ENCODE measurements at places on chromosomes 6 and 20.
A peak's percentile ranks its signal among the peaks of the same experiment; 100 is the strongest.

DNA sequence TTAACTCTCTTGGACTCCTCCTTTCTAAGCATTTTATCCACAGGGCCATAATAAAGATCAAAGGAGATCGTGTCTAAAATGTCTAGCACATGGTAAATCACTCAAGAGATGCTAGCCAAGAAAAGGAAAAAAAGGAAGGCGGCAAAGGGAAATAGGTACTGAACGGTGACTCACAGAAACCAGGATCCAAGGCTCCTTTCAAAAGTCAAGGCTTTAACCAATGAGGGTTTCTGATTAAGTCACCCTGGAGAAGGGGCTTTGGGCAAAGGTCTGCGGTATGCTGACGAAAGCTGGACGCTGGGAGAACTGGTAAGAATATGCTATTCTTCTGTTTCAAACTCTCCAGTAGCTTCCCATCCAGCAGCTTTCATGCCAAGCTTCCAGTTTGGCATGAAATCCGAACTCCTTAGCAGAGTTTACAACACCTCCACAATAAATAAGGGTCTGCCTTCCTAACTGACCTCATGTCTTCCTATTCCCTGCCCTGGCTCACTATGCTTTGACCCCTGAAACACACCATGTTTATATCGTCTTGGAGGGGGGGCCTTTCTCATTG is 1.0 kb downstream of the TOMM34 start:
- no peak for DNase-seq

GRCh38 chr6:67190733-67191132 is 1444.3 kb upstream of the ADGRB3 start:
- DNase-seq = no peak

- DNase-seq = peak; percentile 24
Observed at GRCh38 chr6:69973138-69973537, 106.8 kb downstream of the COL19A1 start.

DNA sequence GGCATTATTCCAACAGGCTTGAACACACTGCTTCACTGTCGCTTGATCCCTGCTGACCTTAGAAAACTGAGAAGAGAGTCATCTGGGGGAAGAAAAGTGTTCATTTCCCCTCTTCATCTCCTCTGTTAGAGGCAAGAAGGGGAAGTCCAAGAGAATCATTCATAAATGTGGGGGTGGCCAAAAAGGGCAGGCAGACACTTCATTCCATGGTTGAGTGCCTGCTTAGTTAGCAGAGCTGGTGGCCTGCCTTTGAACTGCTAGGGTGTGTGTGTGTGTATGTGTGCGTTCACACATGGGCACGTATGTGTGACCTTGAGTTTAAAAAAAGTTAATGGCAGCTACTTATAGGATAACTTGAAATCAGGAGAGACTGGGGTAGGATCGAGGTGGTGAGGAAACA is 39.4 kb upstream of the RFPL4B start:
- peak; percentile 10 for DNase-seq

DNA sequence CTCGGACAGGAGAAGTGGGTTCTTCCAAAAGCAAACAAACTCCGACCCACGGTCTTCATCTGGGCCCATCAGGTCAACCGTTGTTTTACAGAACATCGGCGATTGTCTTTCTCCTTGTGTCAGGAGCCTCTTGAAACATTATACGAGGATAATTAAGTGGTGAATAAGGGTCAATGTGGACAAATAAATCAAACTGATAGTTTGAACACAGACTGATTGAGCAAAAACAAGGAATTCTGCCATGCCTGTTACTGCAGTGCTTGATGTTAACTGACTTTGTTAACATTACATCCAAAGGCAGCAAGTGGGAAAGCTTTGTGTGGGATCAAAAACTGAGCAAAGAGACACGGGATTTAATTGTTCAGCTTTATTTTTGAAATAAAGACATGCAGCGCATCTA is 101.1 kb upstream of the IFNGR1 start:
- no peak for DNase-seq

DNA sequence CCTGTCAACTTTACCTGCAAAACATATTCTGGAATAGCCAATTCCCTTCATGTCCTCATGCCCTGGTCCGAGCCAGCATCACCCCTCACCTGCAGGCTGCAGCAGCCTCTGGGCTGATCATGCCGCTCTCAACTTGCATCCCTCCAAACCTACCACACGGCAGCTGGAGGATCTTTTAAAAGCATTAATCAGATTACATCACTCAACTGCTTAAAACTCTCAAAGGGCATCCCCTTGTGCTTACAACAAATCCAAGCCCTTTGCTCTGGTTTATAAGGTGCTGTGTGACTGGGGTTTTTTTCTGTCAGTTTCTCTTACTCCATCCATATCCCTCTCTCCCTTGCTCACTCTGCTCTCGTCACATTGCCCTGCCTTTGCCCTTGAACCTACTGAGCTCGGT is 24.0 kb downstream of the CD40 start:
- DNase-seq = no peak

DNA sequence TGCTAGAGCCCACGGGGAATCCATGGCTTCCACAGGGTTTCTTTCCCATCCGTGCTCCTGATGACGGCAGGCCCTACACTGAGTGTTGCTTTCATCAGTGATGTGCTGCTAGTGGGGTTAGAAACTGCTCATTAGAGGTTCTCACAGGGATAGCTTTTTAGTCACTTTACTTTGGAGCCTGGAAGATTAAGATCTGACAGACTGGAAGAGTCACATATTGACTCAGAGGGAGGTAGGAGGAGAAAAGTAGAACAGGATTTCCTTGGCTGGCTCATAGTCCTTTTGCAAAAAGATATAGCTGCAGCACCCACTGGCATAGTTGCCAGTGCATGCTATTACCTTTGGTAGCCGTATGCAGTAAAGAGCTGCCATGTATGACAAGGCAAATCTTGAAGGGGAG is 890.3 kb downstream of the C6orf118 start:
- no peak for DNase-seq

- DNase-seq = no peak
Observed at GRCh38 chr6:138278326-138278725, 60.0 kb upstream of the PBOV1 start.

- DNase-seq = peak; percentile 26
Observed at GRCh38 chr20:57705127-57705899, 4.5 kb downstream of the PMEPA1 start.

DNA sequence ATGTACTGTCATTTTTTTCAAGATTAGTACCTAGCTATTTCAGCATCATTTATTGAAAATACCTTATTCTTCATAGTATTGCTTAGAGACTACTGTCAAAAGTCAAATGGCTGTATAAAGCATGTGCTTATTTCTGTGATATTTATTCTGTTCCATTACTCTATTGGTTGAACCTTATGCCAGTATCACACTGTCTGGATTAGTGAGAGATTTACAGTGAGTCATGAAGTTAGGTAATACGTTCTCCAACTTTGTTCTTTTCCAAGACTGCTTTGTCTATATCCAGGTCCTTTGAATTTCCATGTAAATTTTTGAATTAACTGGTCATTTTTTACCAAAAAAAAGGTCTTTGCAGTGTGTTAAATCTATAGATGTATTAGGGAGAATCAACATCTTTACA is 18.6 kb upstream of the RNF217 start:
- no peak for DNase-seq

GRCh38 chr6:35771343-35771627 is 5.1 kb upstream of the CLPSL2 start:
- DNase-seq = no peak

GRCh38 chr6:41682497-41683272 is 44.4 kb downstream of the MDFI start:
- DNase-seq = no peak

DNA sequence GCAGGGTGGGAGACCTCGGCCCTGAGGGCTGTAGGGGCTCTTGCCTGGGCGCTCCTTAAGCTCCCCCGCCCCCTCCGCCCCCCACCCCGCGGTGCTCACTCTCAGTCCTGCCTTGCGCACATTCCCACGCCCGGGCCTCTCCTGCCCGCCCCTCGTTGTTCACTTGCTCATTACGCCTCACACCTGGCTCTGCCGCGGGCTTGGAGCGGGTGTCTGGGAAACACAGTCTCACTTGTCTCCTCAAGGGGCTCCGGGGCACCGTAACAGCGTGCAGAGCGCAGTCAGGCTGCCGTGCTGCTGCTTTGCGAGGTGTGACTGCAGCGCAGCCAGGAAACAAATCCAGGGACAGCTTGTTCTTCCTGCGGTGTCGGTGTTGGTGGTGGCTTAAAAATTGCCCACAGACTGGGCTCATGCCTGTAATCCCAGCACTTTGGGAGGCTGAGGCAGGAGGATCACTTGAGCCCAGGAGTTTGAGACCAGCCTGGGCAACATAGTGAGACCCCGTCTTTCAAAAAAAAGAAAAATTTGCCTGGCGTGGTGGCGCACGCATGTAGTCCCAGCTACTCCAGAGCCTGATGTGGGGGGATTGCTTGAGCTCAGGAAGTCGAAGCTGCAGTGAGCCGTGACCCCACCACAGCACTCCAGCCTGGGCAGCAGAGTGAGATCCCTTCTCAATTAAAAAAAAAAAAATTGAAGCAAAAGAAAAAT is 4.6 kb downstream of the NPBWR2 start:
- DNase-seq = peak; percentile 89

Measured in NCI-H1417 (cell line).